Urinary bladder (tissue), 4 donors: ENCODE measurements at places on chromosomes 4 and X.

GRCh38 chr4:94978904-94979303 lies 221.1 kb downstream of the BMPR1B start:
- no peak for DNase-seq

- DNase-seq = peak; percentile 1
Observed at GRCh38 chrX:69389101-69389501, 115.0 kb upstream of the NALF2 start.

- no peak for DNase-seq
Observed at GRCh38 chr4:177573507-177573906, 131.3 kb upstream of the AGA start.

DNA sequence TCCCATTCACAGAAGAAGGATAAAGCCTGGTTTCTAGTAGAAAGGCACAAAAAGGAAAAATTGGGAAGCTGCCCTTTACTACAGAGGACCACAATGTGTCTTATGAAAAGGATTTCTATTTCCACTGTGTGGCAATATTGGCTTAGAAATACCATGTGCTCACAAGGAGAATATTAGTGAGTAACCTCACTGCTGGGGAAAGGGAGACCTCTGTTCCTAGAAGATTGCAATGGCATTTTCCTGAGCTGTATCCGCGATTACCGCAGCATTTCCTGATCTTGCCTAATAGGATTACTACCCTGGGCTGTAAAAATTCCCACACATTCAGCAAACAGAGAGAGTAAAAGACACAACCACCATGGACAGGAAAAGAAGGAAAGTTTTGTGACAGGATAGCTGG lies 308.8 kb upstream of the TECRL start:
- no peak for DNase-seq

DNA sequence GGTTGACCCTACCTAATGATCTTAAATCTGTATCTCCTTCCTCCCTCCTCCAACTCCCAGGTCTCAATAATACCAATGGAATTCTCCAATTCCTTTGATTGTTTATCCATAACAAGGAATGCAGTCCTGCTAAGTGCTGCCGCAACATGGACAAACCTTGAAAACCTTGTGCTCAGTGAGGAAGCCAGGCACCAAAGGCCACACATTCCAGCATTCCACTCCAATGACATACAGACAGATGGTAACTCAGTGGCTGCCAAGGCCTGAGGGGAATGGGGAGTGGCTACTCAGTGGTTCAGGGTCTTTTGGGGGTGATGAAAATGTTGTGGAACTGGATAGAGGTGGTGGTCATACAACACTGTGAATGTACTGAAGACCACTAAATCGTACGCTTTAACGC lies 10.4 kb downstream of the HAUS7 start:
- no peak for DNase-seq

GRCh38 chrX:134693644-134694043 lies 35.4 kb upstream of the PLAC1 start:
- DNase-seq = no peak

- DNase-seq = peak; percentile 64
Observed at GRCh38 chr4:152500800-152501434, 35.0 kb downstream of the FBXW7 start.

- DNase-seq = no peak
Observed at GRCh38 chr4:188867796-188868195, 728.6 kb downstream of the TRIML1 start.

- DNase-seq = no peak
Observed at GRCh38 chr4:167000141-167000852, 234.0 kb downstream of the SPOCK3 start.

DNA sequence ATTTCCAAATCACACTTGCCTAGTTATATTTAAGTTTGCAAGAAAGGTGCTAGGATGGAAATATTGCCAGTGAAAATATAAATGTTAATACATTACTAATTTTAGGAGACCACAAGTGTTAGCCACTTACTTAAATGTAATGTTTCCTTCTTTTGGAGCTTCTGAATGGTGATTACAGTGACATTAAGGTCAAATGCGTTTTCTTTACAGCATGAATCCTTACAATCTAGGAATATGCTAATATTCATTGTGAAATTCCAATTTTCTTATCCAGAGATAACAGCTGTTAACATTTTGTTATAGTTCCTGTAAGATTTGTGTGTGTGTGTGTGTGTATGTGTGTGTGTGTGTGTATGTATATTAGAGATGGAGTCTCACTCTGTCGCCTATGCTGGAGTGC lies 70.2 kb upstream of the NUDT6 start:
- no peak for DNase-seq

DNA sequence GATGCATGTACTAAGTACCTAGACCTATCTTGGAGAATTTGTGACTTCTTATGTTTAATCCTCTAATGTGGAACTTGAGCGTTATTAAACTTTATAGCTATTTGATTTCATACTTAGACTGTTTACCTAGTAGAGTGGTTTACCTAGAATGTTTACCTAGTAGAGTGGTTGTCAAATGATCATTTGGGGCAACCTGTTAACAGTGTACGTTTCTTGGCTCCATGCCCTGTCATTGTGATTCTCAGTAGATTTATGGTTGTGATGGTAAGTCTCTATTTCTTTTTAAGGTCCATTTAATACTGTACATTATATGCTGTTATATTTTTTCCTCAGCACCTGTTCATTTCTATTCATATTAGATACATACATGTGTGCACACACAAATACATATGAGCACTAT lies 233.0 kb upstream of the MAD2L1 start:
- no peak for DNase-seq

DNA sequence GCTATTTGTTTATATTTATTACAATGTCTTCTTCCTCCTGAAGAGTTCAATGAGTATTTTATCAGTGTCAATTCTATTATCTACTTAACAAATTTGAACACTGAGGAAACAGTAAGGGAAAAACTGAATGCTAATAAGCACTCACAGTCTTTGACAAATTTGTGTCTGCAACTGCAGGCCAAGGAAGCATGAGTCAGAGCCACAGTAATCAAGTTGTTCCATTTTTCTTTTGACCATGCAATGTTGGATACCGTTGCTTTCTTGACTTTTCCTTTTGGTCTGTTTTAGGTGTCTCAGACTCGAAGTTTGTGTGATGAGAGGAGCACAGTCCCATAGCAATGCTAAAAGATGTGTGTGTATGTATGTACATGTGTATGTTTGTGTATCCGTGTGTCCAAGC lies 359.6 kb downstream of the IL1RAPL1 start:
- DNase-seq = no peak

DNA sequence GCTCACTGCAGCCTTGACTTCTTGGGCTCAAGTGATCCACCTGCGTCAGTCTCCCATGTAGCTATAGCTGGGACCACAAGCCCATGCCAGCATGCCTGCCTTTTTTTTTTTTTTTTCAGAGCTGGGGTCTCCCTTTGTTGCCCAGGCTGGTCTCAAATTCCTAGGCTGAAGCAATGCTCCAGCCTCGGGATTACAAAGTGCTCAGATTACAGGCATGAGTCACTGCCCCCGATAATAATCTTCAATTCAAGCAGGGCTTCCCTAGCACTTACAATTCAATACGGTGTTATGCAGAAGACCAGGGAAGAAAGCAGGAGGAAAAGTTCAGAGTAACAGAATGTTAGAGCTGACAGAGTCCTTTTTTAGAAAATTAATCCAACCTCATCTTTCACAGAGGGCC lies 26.1 kb downstream of the OTOP1 start:
- DNase-seq = no peak

GRCh38 chr4:110181890-110182289 lies 16.5 kb downstream of the ELOVL6 start:
- no peak for DNase-seq

DNA sequence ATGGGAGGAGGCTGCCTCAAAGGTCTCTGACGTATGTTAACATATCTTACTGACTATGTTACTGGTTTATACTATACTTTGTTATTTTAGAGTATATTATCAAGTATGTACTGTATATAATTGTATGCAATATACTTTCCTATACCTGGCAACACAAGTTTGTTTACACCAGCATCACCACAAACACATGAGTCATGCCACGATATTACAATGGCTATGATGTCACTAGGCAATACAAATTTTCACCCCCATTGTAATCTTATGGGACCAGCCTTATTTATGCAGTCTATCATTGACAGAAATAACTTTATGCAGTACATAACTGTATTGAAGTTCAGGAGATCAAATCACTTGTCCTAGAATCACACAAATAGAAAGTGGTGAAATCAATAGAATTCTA lies 329.9 kb upstream of the SLC7A11 start:
- DNase-seq = no peak

DNA sequence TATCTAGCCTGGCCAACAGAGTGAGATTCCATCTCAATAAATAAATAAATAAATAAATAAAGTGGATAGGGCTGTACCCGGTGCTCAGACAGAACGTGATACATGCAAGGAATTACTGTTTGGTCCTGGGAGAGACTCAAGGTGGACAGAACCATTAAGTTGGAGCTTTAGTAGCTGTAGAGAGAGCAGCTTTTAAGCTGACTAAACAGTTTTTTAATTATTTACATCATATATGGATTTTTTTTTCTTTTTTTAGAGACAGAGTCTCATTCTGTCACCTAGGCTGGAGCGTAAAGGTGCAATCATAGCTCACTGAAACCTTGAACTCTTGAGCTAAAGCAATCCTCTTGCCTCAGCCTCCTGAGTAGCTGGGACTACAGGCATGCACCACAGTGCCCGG lies 92.5 kb upstream of the ATP6AP2 start:
- DNase-seq = no peak

- no peak for DNase-seq
Observed at GRCh38 chrX:21779095-21779494, 21.2 kb upstream of the SMPX start.

- no peak for DNase-seq
Observed at GRCh38 chrX:33379839-33380238, 168.5 kb upstream of the DMD start.

- no peak for DNase-seq
Observed at GRCh38 chrX:24153796-24154189, 4.3 kb downstream of the ZFX start.

GRCh38 chr4:122458625-122459024 lies 2.1 kb upstream of the IL2 start:
- no peak for DNase-seq

- DNase-seq = no peak
Observed at GRCh38 chr4:120263618-120264017, 197.0 kb upstream of the MAD2L1 start.

DNA sequence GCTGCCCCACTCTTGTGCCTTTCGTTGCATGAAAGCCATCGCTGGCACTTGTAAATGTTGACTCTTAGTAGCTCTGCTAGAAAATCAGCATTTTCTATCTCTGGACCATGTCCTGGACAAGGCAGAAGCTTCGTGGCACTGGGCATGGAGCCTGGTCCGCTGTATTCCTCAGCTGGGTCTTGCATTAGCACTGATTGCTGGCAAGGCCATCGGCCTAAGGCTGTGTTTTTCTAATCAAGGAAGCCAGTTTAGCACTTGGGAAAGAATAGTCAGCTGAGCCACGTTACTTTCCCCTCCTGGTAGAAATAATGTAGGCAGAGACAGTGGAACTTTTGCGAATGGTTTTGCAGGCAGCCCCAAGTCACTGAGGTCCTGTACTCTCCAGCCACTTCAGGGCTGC lies 180.2 kb upstream of the EOLA2 start:
- no peak for DNase-seq

DNA sequence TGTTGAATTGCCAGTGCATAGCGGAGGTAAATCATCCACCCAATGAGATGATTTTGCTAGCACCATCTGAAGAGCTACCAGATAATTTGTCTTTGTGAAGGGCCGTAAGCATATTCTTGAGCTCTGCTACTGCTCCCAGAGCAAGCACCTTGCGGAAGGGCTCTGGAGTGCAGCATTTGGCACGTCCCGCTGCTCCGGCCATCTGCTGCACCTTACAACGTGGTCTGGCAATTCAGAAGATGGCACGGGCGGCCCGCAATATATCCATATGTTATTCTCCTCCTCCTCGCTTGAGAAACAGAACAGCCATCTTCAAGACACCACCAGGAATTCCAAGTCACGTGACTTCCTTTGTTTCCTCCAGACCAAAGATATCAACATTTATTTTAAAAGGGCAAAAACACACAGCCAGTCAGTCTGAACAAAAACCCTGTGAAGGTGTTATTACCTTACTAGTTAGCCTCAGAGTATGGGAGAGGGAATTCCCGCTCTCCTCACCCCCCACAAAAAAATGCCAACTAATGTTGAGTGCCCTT lies 1095.7 kb upstream of the TENM3 start:
- no peak for DNase-seq

GRCh38 chr4:85697854-85698253 lies 222.9 kb downstream of the ARHGAP24 start:
- no peak for DNase-seq

- DNase-seq = no peak
Observed at GRCh38 chrX:48606091-48606490, 8.8 kb downstream of the WDR13 start.

GRCh38 chr4:119032921-119033685 lies 102.5 kb upstream of the MYOZ2 start:
- DNase-seq = no peak

DNA sequence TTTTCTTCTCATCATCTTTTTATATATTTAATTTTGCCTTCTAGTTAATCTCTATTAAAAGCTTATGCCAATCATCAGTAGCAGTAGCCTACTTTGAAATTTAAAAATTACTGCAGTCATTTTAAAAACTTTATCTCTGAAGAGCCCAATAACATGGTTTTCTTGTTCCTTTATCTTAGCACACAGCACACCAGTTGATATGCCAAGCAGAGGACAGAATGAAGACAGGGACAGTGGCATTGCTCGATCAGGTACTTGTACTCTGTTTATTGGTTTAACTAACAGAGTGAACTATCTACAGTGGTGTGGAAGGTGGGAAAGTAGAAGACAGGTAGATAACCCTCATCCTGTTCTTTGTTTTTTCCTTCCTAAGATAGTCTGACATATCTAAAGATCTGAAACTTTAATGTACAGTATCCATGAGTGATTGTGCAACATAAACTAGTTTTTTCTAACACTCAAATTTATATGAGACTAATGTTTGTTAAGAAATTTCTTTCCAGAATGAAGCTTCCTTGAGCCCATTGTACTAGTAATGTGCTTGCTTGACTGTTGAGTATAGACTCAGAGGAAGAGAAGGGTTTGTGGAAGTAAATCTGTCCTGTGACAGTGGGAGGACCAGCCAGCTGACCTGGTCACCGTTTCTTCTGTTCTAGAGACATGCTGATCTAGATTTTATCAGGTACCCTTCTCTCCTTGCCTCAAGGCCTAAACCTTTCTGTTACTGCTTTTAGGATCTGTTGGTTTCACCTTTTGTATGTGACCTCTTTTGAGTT lies 66.6 kb downstream of the FNIP2 start:
- no peak for DNase-seq
